ENCODE measurements at places on chromosomes 11 and 22.

- DNase-seq = no peak
These were observed 78.9 kb upstream of the MTMR2 start for GRCh38 chr11:96002754-96003290.

GRCh38 chr11:120017582-120018150, 120.2 kb downstream of the TRIM29 start:
- DNase-seq = no peak

DNA sequence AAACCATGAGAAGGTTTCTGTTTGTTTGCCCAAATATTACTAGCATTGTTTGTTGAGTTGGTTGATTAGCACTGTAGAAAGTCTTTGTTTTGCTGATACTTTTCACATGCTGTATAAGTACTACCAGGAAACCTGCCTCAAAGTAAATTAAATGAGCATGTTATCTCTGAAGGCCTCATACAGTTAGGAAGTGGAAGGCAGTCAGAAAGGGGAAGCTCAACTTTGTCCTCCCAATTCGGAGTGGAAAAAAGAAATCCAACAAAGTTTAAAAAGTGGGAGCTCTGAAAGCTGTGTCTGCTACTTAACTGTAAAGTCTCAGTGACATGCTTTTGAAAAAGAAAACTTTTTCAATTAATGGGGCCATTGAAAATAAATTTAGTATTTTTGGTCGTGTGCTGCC, 188.3 kb upstream of the BLID start:
- no peak for DNase-seq

DNA sequence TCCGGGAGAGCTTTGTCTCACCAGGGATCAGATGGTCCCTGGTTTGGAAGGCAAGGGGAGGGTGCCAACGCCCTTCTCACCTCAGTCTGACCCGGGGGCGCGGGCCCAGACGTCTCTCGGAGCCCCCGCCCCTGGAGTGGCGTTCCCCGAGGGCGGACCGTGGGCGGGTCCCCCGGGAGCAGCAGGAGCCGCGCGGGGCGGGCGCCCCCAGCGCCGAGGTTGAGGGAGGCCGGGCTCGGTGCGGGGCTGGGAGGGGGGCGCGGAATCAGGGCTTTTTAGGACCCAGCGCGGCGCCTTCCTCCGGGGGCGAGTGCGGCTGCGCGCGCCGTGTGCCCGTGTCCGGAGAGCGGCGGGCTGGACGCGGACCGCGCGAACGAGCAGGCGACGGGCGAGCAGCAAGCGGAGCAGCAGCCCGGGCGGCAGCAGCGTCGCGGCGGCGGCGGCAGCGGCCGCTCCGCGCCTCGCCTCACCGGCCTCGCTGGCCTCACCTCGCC, at the start of gene KCNC1:
Gene KCNC1, plus strand, starts transcription at position 364 of the 494 bp plus-strand sequence. CDS start 1,222 bp downstream, outside the sequence.
- no peak for DNase-seq

DNA sequence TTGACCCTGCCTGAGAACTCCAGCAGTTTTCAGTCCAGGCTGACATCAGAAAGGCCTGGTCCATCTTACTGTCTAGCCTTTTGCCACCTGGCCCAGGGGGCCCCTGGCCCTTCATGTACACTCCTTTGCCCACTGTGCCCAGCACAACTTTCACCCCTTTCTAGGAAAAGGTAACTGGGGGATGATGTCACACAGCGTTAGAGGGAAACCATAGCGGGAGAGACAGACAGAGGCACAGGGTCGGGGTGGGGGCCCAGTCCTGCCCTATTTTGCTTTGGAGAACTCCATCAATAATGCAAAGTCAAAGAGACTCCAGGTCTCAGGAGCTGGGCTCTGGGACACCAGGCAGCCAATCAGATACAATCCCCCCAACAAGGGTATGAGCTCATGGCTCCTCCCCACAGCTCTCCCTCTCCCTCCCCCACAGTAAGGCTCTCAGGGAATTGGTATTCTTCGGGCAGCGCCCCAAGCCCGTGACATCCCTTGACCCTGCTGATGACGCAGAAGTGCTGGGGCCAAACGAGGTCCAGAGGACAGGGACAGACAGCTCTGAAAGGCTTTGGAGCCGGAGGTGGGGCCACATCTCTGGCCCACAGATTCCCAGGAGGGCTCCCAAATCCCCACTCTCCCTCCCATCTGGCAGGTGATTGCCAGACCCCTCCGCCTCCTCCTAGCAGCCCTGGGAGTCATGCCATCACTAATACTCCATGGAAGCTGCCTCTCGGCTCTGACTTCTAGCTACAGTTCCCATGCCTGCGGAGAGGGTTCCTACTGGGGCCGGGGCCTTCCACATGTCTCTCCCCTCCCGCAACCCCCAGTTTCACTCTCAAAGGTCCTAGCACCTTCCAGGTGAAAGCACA, 5.9 kb downstream of the USP2 start:
- DNase-seq = no peak

GRCh38 chr22:38788846-38789245, 5.1 kb downstream of the DNAL4 start:
- DNase-seq = no peak

GRCh38 chr22:44925465-44926123, 84.2 kb downstream of the PHF21B start:
- no peak for DNase-seq

GRCh38 chr11:111408789-111409727, 30.0 kb upstream of the POU2AF1 start:
- no peak for DNase-seq

DNA sequence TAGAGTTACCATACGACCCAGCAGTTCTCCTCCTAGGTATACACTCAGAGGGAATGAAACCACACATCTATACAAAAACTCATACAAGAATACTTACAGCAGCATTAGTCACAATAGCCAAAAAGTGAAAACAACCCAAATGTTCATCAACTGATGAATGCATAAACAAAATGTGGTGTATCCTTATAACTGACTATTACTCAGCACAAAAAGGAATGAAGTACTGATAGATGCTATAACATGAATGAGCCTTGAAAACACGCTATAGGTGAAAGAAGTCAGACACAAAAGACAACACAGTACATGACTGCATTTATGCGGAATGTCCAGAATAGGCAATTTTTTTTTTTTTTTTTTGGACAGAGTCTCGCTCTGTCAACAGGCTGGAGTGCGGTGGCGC, 23.1 kb downstream of the NCAPD3 start:
- no peak for DNase-seq
